ENCODE measurements at places on chromosomes 2 and 18.

DNA sequence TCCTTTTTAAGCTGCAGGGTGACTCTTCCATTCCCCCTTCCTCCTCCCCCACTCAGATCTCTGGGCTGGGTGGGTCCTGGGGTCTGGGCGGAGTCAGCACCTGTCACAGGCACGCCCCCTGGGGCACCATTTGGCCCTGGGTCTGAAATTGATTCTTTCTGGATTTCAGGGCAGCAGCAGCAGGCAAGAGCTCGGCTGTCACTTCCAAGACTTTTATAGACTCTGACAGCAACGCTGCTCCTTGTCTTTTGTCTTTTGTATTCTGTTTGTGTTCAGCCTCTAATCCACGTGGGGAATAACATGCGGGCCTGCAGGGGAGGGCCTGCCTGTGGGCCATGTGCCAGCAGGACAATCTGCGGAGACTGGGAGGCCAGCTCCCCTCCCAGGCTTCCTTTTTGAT lies 3.9 kb downstream of the BOD1L2 start:
- no peak for DNase-seq

GRCh38 chr2:96157649-96158553 lies 12.7 kb upstream of the DUSP2 start:
- no peak for DNase-seq

GRCh38 chr2:238879621-238880377 lies 31.9 kb downstream of the TWIST2 start:
- DNase-seq, result no peak

GRCh38 chr2:170554278-170554955 lies 160.7 kb upstream of the SP5 start:
- peak; percentile 97 for DNase-seq

DNA sequence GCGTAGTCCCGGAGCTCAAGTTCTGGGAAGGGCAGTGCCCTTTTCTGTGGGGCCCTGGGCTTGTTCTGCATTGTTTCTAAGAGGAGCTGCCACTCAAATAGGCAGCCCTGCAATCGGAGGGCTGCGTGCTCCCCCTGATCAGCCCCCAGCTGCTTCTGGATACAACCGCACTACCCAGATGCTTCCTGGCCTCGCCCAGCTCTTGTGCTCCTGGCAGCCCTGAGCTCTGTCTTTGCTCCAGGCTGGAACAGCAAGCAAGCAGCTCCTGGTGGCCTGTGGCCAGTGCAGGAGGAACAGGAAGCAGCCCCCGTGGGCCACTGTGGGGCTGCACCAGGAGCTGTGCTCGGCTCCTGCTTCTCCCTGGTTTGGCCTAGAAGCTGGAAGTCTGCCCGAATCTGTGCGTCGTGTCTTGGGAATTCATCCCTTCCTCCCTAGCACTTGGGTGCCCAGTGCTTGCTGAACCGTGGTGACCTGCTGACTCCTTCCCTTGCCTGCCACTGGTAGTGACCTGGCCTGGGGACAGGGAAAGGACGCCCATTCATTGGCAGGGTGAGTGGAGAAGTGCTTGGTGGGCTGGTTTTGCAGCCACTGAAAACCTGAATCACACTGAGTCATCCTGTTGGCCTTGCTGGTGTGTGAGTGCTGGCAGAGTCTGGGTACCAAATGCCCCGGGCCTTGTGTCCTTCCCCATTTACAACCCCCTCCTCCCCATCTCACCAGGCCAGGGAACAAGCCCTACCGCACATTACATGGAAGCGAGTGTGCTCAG lies 27.3 kb upstream of the NTSR2 start:
- peak; percentile 83 for DNase-seq

DNA sequence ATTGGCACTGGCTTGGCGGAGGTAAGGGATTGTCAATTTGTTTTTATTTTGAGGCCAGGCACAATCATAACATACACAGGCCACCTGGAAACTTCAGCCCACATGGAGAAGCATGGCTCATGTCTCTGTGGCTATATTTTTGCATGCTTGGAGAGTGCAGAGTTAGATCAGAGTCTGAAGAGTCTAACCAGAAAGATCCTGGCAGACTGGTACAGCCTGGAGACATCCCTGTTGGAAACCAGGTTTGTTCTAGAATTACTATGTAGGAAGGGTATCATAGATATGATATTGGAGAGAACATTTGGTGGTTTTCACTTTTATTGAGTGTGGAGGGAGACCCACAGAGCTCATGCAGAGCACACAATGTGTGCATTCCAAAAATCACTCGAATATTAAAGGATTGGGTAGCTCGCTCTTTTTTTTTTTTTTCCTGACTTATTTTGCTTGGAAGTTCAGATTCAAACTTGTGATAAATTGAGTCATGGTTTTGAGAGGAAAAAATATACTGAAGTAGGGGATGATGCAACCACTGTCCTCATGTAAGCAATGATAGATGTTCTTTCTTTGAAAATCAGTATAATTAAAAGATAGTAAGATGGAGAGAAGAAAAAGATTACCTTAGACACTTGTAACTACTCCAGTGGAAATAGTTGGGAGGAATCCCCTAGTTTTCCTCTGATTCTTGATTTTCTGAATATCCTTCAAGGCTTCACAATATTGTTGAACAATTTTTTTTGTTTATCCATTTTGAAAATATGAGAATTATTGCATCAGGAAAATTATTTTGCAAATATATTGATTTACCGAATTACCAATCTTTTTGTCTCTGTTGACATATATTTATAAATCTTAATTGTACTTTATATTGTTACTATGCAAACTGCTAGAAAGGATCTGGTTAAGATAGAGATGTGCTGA lies 185.7 kb upstream of the ZEB2 start:
- DNase-seq, result peak; percentile 55

DNA sequence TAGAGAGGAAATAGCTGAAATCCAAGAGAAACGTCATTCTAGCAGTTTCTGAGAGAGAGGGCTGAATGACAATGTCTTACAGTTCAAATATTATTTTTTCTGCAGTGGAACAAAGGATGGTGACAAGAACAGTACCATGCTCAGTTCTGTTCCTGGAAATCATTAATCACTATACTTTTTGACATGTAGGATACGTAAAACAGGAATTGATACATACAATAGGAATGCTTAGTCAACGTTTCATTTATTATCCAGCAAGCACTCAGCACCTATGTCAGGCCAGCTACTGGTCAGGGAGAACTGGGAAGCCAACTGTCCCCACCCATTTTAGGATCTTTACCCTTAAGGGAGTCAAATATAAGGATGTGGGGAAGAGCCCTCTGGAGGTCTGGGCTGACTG lies 114.7 kb downstream of the DHRS9 start:
- DNase-seq, result no peak

- no peak for DNase-seq
These were observed 36.3 kb downstream of the VWA3B start for GRCh38 chr2:98123286-98123685.

- peak; percentile 96 for DNase-seq
These were observed 85.2 kb upstream of the NDUFV2 start for GRCh38 chr18:9017167-9017904.

DNA sequence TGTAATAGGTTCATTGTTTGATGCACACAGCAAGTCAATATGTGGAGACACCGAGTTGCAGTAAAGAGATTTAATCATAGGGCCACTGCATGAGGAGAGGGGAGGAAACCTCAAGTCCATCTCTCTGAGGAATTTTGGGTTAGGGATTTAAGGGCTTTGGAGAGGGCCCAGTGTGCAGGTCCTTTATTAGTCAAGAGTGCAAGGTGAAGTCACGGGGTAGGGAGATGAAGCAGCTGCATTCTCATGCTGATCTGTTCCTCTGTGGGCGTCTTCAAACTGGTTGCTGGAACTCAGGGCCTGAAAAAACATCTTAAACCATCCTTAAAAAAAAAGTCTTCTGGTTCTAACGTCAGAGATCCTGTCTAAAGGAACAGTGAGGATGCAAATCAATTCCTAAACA lies 131.6 kb downstream of the NXPH2 start:
- DNase-seq, result no peak

GRCh38 chr2:46347648-46348280 lies 50.6 kb downstream of the EPAS1 start:
- no peak for DNase-seq

DNA sequence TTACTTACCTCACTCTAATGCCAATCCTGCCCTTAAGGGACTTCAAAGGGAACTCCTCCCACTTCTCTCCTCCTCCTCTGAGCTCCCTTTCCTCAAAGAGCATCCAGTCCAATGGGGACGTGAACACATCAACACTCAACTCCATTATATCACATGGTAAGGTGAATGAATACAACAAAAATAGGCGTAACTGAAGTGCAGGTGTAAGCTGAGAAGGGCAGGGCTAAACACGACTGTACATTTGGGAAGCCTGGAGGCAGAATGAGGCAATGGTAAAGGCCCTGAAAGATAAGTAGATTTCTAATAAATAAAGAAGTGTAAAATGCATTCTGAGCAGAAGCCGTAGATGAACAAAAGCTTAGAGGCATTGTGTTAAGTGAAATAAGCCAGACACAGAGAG lies 226.1 kb upstream of the TRIB2 start:
- DNase-seq, result no peak

GRCh38 chr2:152097290-152097800 lies 1.5 kb downstream of the CACNB4 start:
- DNase-seq, result peak; percentile 73

- peak; percentile 30 for DNase-seq
These were observed 598.4 kb downstream of the FBXO15 start for GRCh38 chr18:73549236-73549635.

- DNase-seq, result no peak
These were observed 117.4 kb downstream of the KCNF1 start for GRCh38 chr2:11029136-11029535.

DNA sequence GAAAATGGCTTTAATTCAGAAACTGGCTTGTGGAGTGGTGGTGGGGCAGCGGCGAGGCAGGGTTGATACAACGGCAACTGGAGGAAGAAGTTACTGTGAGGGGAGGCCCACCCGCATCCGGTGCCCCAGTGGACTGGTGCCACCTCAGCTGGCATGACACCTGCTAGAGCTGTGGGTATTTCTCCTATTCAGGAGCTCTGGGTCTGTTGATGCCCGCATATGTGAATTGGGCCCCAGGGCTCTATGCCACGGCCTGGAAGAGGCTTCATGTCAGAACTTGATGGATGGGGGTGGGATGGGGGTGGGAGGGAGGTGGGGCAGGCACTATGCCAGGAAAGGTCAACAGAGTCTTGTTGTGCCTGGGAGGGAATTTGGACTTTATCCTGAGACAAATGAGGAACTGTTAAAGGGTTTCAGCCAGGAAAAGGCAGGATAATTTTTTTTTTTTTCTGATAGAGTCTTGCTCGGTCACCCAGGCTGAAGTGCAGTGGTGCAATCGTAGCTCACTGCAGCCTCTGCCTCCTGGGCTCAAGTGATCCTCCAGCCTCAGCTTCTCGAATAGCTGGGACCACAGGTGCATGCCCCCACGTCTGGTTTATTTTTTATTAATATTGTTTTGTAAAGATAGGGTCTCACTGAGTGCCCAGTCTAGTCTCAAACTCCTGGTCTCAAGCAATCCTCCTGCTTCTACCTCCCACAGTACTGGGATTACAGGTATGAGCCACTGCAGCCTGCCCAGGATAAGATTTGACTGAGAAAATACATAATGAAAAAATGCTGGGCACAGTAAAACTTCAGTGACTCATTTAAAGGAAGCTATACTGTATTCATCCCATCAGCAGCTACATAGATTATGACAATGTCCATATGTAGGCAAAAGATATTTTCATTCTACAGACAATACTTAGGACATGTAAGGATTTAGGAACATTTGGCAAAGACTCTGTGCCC lies 52.6 kb downstream of the SH2D6 start:
- no peak for DNase-seq

GRCh38 chr2:147297820-147298219 lies 547.0 kb upstream of the ACVR2A start:
- no peak for DNase-seq

GRCh38 chr18:28080876-28081300 lies 96.0 kb downstream of the CDH2 start:
- DNase-seq, result no peak

- DNase-seq, result peak; percentile 21
These were observed 28.1 kb upstream of the SATB2 start for GRCh38 chr2:199485732-199486335.

DNA sequence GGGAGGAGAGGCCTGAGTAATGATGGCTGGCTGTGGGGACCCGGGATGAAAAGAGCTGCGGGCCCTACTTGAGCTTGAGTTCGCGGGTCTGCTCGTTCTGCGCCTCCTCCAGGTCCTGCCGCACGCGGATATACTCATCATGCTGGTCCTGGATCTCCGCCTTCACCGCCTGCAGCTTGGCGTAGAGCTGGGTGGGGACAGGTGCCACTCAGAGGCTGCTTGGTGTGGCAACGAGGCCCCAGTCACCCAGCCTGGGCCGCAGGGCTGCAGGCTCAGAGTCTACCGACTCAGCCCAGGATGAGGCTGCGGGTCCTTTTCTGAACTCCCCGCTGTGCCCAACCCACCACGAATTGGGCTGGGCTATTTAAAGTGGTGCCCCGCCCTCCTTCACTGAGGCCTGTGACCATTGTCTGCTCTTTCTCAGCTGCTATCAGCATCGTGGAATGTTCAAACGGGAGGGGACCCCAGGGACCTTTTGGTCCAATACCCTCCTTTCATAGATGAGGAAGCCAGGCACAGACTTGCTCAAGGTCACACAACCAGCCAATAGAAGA lies 28.0 kb downstream of the KIF3C start:
- no peak for DNase-seq

- DNase-seq, result no peak
These were observed 113.7 kb downstream of the RIT2 start for GRCh38 chr18:43001821-43002220.

DNA sequence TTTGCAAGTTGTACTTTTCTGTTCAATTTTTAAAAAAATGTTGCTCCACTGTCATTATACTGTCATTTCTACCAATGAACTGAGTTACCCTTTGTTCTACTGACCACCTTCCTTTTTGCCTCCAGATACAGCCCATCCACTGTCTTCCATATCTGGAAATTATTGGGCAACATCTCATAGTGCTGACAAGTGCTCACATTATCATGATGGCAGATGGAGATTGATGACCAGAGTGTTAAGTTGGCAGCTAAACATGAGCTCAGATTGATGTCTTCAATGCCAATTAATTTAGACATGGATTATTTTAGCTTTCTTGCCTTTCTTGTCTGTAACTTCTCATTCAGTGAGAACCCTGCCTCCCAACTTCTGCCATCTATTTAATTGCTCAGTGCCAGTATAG lies 76.6 kb downstream of the KIAA1328 start:
- no peak for DNase-seq

DNA sequence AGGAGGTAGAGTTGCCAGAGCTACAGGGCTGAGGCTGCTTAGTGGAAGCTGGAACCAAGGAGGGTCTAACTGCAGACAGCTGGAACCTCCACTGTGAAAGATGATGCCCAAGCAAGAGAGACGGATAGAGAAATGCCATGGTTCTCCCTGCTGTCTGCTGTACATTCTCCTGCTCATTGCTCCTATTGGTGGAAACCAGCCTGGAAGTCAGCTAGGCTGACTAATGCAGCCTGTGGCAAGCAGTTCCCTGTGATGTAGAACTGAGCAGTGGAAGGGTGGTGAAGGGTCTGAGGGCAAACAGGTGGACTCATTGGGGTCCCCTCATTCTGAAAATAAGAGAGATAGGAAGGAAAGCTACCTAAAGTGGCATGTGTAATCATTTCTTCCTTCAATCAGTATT lies 563.6 kb downstream of the SLC4A3 start:
- DNase-seq, result peak; percentile 34

GRCh38 chr18:53457068-53457467 lies 767.4 kb downstream of the MBD2 start:
- peak; percentile 6 for DNase-seq

DNA sequence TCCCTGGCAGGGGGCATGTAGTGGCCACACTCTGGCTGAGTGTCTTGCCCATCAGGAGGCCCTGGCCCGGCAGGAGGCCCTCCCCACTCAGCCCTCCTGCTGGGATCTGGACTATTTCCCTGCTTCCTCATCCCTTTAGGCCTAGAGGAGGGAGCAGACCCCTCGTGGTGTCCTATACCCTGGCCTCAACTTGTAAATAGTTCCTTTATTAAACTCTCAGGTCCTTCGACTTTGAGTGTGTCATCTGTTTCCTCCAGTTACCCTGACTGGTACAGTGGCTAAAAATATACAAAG lies 166.7 kb upstream of the GLI2 start:
- DNase-seq, result no peak

Data from foreskin fibroblast (primary cell).